ENCODE measurements at places on chromosomes 6 and 20.

DNA sequence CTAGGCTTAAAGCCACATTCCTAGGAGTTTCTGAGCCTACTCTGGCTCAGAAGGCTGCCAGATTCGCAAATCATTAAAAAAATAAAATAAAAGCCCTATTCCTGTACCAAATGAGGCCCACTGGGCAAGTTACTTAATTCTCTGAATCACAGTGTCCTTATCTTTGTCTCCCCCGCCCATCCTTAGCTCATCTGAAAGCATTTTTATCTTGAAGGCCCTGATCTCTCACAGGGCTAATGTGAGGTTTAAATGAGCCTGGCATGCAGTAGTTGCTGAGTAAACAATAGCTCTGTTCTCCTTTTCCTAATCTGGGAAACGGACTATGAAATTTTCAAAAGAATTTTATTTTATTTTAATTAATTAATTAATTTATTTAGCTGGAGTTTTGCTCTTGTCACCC lies 2.1 kb upstream of the ZBTB12 start:
- no peak for DNase-seq

- no peak for DNase-seq
Observed at GRCh38 chr20:25739615-25740320, 43.1 kb upstream of the ZNF337 start.

DNA sequence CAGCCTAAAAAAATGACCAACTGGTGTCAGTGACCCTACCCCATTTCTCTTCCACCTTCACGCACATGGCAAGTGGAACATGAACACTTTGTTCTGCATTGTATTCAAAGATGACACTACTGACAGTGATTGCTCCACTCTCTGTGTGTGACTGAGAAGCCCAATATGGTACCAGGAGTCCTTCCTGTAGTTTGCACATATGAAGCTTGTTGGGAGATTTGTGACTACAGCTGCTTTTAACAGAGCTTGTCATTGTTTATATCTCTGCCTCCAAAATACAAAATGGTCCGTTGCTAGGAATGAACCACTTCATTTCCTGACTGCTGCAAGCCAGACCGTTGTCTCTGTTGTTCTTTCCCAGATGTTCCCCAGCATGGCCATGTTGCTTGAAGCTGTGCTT lies 140.3 kb upstream of the TCF21 start:
- DNase-seq: no peak

DNA sequence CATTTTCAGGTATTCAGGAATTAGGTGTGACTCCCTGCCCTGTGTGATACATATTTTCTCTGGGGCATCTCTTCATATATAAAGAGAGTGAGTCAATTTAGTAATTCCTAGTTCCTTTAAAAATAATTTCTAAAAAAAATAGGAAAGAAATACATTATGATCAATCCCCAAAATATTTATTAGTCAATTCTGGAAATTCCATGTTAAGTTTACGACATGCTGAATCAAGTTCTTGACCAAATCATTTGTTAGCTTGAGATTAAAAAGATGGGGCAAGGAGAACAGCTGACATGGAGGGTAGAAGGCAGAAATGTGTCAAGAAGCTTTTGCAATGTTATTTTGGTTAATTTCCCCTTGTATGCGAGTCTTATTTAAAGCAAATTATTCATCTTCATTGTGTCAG lies 22.7 kb upstream of the PRDM1 start:
- DNase-seq: peak; percentile 23

DNA sequence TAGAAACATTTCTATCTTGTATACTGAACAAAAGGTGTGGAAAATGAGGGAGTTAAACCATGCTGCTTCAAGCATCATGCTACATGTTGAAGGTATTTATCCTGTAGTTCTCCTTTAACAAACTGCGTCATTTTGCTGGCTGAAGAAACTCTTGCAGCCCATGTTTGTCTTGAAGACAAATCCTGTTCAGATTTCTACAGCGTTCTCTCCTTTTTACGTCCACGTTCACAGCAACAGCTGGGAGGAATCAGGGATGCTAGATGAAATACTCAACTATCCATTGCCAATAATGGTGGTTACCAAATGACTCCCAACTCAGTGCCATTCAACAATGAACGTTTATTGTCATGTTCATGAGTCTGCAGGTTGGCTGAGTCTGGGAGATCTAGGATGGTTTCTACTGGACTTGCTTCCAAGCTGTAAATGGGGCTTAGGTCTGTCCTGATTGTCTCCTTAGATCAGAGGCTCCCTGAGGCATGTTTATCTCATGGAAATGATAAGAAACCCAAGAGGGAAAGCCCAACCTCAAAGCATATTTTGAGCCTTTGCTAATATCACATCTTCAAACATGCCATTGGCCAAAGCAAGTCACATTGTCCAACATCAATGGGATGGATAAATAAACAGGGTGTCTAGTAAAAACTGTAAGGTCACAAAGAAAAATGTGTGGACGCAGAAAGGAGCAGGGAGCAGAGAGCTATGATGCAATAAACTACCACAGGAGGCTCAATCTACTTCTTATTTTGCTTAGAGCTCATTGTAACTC lies 2.7 kb upstream of the PLCB1 start:
- no peak for DNase-seq

DNA sequence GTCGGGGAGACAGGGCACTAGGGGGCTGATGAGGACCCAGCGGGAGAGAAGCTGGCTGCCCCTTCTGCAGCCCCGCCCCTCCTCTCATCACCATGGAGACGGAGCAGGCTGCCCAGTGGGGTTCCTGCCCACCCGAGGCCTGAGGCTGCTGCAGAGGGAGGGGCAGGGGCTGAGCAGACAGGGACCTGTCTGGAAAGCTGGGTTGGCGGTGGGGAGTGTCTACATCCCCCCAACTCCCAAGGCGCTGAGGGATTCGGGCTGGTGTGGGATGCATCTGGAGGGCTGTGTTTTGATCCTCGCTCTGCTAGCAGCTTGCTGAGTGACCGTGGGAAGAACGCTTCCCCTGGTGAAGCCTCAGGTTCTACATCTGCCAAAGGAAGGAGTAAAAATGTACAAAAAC lies 1.2 kb upstream of the BPI start:
- DNase-seq: no peak

DNA sequence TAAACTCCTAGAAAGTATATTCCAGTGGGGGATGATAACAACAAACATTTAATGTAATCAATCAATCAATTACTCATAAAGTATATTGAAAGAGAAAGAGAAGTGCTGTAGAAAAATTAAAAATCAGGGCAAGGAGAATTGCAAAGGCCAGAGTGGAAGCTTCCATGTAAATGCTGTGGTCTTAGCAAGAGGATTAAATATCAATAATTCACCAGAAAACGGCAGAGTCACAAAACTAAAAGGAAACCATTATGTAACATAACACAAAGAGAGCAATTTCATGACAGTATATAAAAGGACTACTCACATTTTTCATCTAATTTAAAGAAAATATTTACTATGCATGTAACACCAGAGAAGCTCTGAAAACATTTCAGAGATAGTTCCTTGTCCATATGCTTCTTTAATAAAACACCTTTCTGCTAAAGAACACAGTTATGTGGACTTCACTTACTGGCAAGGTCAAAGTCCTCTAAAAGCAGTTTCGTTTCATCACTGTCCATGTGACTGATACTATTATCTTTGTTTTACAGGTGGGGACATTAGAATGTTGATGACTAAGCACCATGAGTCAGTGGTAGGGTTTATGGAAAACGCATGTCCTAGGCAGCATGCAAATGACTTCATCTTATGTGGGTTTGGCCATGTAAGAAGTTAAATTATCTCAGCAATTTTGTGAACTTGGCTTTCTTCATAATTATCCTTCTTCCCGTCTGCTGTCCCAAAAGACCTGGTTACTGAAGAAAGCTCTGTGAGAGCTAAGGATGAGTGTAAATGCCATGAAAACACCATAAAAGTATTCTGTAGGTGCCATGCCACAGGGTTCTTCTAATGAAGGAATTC lies 185.8 kb upstream of the TENT5A start:
- DNase-seq: peak; percentile 75

DNA sequence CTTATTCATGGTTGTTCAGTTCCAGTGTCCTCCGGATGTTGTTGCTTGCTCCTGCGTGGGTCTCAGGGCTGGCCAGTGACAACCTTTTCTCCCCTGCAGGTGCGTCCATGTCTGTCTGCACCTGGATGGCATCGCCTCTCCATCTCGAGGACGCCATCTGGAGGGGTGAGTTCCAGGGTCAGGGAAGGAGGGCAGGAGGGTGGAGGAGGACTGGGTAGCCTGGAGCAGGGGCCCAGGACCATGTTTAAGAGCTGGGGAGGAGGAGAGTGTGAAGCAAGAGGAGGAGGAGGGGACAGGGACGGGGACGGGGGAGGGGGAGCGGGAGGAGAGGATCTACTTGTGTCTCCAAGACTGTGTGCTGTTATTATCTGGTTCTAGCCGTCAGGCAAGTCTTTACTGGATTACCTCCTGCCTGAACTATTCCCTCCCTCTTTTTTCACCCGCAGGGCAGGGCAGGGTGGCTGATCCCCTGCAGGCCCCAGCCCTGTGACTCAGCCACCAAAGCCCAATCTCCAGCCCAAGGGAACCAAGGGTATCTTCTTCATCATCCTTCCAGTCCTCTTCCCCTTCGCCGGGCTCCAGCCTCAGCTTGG lies 32.2 kb upstream of the TULP1 start:
- DNase-seq: no peak

GRCh38 chr6:121549736-121550135 lies 114.3 kb downstream of the GJA1 start:
- peak; percentile 83 for DNase-seq

GRCh38 chr6:74872754-74873476 lies 332.9 kb downstream of the COL12A1 start:
- no peak for DNase-seq

DNA sequence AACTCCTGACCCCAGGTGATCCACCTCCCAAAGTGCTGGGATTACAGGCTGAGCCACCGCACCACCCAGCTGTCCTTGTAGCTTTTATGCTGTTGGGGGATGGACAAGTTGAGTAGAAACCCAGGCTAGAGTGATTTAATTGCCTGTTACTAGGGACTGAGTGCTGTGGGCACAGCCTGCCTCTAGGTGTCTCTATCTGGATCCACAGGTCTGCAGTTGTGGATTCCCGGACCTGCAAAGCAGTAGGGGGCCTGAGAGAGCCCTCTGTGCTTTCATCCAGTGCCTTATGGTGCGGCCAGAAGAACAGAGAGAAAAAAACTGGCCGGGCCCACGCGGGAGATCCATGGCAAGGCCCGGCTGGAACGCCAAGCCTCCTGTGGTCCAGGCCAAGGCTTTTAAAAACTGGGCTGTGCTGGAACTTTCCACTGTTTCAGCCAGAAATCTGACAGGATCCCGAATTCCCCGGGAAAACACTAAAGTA lies 5.2 kb downstream of the SIRPA start:
- peak; percentile 72 for DNase-seq

DNA sequence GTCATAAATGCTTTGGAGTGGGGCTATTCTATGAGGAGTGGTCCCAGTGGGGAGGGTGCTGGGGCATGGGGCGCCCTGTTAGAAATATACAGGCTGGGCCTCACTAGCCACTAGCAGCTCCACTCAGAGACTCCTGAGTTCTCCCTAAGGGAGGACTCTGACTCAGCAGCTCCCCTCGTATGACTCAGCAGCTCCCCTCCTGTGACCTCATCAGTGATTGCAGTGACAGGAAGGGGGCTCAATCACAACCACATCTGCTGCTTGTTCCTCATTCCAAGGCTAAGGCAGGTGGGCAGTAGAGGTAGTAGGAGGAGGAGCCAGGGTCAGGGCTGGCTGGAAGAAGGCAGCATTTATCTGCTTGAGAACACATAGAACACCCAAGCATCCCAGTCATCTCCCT lies 73.7 kb downstream of the PRND start:
- peak; percentile 70 for DNase-seq

GRCh38 chr6:21771626-21772320 lies 178.2 kb downstream of the SOX4 start:
- DNase-seq: no peak

All from adipocyte (in vitro differentiated cells).